ENCODE measurements at places on chromosomes 1 and 21.

DNA sequence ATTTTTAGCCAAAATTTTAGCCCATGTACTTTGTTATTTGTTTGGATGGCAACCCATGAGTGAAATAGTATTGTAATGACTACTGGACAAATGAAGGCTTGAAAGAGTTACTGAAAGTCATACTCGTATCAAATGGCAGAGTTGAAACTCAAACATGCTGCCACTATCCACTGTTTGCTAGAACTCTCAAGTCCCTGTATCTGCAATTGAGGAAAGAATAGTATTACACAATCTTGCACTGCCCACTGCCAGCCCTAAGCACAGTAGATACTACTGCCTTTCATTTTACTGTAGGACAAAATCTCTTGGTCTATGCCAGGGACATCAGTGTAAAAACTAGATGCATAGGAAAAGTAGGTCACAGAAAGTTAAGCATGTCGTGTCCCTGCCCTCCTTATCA, 581.1 kb upstream of the PLXNA2 start:
- no peak for DNase-seq

- DNase-seq: no peak
Observed at GRCh38 chr1:119435052-119435451, 20.1 kb downstream of the HSD3B2 start.

DNA sequence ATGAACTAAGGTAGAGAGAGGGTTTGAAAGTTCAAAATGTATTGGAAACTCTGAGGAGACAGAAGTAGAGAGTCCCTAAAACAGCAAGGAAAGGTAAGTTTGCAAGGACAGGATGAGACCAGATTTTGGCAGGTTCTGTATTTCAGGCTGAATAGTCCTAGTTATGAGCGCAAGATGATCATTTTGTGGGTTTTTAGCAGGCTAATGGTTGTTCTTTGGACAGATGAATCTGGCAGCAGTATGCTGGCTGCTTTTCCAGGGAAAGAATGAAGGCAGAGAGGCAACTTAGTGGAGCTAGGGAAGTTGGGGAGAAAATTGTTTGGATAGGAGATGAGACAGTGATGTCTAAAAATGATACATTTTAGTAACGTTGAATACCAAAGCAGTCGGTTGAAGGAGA, 243.5 kb upstream of the NRIP1 start:
- no peak for DNase-seq

DNA sequence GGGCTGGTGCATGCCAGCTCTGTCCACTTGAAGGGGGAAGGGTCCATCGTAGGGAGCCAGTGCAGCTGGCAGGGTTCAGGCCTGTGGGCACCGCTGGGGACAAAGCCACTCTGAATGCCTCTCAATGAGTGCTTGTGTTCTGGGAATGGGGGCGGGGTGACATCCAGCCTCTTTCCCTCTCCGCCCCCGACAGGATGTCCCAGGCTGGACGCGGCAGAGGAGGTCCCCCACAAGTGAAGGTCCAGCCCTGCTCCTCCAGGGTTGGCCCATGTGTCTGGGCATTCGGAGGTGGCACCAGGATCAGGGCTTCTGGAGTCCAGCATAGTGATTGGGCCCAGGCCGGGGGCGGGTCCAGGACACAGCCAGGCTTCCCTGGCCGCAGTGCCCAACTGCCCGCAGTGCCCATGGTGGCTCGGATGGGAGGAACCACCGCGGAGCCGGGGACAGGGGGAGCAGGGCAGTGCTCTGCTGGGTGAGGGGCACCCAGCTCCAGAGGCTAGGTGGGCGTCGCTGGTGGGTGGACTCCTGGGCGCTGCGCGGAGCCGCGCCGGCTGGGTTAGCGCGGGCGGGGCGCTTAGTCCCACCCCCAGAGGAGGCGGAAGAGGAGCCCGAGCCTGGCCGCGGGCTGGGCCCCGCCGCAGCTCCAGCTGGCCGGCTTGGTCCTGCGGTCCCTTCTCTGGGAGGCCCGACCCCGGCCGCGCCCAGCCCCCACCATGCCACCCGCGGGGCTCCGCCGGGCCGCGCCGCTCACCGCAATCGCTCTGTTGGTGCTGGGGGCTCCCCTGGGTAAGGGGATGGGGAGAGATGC, at the start of gene SHISA4:
Gene SHISA4, plus strand, starts transcription at position 617 of the 808 bp plus-strand sequence. Its CDS starts 97 bp downstream, at position 714.
- DNase-seq: peak; percentile 87

DNA sequence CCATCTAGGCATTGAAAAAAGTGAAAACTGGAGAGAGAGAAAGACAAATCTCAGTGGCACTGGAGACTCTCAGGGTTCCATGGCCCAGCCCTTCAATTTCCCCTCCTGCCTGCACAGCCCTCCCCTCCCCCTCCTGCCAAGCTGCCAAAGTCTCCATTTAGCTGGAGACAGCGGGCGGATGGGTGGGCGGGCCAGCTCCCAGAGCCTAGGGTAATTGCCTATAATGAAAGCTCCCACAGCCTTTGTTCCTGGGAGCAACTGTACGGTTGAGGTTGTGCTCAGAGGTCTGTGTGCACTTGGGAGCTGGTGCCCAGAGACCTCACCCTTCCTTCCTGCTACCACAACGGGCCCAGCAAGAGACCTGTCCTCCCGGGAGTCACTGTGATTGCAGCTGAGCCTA, 89.6 kb downstream of the NAV1 start:
- peak; percentile 73 for DNase-seq

DNA sequence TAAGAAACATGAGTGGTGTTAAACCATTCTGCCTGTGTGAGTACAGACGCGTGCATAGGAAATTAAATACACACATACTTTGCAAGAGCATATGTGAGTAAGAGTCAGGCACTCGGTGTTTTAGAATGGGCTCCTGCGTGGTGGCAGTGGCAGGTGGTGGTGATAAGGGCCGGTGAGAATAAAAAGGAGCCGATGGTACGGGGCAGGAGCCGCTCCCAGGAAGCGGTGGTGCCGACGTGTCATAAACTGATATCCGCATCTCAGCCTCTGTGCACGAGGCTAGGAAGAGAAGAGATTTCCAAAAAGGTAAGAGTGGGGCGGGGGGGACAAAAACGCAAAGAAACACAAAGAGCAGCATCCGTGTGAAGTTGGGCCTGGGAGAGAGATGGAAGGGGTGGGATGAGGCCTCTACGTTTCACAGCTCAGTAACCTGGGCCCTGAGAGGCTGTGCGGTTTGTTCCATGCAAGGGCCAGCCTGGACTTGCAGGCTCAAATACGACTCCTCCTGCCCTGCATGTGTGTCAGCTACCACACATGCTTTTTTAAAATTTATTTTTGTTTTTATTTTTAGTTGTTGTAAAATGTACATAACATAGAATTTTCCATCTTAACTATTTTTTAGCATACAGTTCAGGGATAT, 127.7 kb upstream of the COL6A1 start:
- no peak for DNase-seq

- no peak for DNase-seq
Observed at GRCh38 chr1:236024641-236025040, 40.2 kb downstream of the NID1 start.

GRCh38 chr1:85258536-85259117, 835 bp downstream of the C1orf52 start:
- DNase-seq: no peak

DNA sequence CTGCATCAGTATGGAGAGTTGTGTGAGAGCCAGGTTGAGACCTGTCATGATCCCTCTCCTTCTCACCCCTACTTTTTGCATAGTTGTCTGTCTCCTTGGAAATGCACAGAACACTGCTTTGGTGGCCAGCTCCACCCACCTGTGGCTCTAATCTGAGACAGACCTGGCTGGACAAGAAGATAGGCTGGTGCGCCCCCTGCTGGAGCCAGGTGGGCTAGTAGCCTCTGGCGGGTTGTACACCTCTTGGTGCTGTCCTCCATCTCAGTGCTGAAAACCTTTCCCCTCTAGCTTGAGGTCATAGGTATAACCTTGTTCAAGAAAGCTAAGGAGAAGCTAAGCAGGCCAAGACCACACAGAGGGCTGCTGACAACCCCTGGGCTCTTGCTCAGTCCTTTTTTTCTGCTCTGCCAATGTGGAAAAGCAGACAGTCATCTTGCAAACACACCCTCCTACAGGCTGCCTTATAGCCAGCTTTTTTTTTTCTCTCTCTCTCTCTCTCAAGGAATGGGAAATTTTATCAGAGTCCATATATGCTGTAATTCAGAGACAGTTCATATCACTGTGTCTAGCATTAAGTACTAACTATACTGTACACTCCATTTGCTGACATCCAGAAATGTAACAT, 58.8 kb upstream of the SPATA6 start:
- peak; percentile 45 for DNase-seq

GRCh38 chr1:36890776-36891175, 143.5 kb downstream of the GRIK3 start:
- no peak for DNase-seq

DNA sequence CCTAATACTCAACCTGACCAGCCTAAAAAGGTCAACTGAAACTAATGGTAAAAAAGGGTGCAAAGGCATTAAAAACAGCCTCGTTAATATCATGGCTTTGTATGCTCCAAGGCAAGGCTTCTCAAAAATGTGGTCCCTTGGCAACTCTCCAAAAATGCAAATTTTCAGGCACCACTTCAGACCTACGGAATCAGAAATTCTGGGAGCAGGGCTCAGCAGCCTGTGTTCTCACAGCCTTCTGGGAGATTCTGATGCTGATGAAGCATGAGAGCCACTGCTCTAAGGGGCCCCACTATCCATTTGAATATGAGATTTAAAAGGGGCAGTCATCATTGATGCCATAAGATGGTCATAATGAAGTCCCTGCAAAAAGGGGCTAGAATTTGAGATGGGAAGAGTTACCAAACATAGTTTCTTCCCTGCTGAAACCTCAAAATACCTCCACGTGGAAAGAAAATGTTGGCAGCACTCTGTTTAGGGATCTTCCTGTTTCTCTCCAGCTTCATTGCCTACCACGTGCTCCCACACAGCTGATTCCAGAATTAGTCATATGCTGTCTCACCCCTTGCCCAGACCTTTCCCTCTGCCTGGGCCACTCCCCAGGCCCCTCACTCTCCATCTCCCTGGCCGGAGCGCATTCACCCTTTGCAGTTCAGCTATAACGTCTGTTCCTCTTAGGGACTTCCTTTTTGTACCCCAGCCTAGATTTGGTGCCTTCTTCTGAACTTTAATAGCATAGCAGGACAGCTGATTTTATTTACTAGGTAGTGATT, 46.7 kb downstream of the PHC2 start:
- DNase-seq: no peak

DNA sequence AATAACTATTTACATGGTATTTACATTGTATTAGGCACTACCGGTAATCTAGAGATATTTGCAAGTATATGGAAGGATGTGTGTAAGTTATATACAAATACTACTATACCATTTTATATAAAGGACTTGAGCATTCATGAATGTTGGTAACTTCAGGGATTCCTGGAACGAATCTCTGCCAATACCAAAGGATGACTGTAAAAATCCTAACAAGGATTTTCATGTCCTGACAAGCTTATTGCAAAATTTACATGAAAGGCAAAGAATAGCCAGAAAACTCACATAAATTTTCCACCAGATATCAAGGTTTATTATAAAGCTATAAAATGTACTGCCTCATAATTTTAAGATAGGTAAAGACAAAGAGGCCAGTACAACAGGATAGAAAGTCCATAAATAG, 325.2 kb upstream of the NRIP1 start:
- no peak for DNase-seq

DNA sequence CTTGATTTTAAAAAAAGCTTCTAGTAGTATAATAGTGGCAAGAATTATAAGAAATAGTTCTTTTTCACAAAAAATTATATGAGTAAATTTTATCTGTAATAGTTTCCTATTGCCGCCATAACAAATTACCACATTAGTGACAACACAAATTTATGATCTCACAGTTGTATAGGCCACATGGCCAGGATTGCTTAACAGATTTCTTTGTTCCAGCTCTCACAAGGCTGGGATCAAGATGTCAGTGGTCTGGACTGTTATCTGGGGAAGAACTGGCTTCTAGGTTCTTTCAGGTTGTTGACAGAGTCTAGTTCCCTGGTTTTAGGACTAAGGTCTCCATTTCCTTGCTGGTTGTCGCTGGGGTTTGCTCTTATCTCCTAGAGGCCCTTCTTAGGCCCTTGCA, 236.4 kb downstream of the USP25 start:
- DNase-seq: no peak

GRCh38 chr1:224378855-224379631, 22.4 kb downstream of the CNIH4 start:
- DNase-seq: no peak

DNA sequence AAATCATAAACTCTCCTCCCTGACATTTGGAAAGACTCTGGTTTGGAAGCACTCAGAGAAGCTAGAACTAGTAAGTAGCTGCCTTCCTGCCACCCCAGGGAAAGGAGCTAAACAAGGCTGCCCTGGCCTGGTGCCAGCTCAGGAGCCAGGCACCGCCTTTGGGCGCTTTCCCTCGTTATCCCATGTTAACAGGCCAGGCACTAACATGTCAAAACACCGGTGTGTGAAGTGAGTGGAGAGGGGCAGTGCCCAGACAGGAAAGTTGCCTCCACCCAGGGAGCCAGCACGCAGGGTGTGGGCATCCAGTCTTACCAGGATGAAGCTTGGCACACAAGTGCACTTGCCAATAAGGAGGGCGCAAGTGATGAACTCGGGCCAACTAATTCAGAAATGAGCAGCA, 346.8 kb downstream of the RRAGC start:
- DNase-seq: no peak

DNA sequence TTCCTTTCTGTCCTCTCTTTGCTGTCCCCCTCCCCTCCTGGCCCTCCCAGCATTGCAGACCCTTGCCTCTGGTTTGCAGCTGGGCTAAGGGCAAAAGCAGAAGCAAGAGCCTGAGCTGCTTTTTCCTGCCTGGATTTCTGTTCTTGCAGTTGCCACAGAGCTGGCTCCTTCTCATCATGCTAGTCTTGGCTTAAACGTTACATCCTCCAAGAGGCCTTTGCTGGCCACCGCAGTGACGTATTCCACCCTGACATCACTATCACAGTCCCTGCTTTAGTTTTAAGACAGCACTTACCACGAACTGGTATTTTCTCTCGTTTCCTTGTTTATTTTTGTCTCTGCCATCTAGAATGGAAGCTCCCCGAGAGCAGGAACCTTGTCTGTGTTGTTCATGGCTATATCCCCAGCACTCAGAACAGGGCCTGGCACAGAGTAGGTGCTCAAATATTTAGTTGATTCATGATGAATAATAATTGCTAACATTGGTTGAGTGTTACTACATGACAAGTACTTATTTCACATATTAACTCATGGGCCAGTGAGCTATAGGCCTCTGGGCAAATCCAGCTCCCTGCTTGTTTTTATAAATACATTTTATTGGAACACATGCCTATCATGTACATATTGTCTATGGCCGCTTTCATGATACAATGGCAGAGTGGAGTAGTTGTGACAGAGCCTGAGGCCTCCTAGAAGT, 13.2 kb upstream of the CSF1 start:
- no peak for DNase-seq

DNA sequence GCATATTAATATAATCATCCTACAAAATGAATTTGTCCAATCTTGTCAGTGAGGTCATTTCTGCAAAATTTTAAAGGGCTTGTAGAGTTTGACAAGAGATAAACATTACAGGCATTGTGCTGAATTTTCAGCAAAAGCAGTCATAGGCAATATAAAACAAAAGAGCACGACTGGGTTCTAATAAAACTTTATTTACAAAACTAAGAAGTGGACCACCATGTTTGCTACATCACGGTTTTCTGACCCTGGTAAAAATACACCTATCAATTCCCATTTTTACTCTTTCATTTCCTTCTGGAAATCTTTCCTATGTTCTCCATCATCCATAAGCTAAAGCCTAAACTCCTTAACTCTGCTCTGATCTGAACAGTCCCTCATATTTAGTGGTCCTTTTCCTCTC, 229.8 kb upstream of the SGIP1 start:
- no peak for DNase-seq

GRCh38 chr1:31666263-31666963, 21.7 kb upstream of the PEF1 start:
- DNase-seq: no peak
